ENCODE measurements at places on chromosomes 11 and 22.

GRCh38 chr11:2301631-2302305 lies at the start of the genes C11orf21 and TSPAN32:
TSS of gene C11orf21 (minus strand) at chr11:2301918. CDS start at chr11:2301808, 110 bp downstream.
TSS of gene TSPAN32 (plus strand) at chr11:2302013. CDS start at chr11:2302150, 137 bp downstream.
- DNase-seq = peak; percentile 44

DNA sequence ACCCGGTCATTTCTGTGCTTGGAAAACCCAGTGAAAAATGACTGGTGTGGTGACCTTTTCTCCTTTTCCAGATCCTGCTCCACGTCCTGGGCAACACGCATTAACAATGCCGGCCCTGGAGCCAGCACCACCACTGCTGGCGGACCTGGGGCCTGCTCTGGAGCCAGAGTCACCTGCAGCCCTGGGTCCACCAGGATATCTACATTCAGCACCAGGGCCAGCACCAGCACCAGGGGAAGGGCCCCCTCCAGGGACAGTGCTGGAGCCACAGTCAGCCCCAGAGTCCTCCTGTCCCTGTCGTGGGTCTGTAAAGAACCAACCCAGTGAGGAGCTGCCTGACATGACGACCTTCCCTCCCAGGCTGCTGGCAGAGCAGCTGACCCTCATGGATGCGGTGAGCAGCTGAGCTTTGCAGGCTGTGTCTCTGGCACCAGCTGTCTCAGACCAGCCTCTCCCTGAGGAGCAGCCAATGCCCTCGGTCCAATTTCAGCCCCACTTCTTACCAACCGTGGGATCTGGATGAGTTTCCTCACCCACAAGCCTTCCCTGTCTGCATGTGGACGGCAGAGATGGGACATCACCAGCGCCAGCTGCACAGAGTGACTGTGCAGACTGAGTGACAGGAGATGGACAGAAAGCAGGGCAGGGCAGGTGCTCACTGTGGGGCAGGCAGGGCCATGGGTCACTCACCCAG lies 1.9 kb downstream of the RGL4 start:
- DNase-seq = no peak

DNA sequence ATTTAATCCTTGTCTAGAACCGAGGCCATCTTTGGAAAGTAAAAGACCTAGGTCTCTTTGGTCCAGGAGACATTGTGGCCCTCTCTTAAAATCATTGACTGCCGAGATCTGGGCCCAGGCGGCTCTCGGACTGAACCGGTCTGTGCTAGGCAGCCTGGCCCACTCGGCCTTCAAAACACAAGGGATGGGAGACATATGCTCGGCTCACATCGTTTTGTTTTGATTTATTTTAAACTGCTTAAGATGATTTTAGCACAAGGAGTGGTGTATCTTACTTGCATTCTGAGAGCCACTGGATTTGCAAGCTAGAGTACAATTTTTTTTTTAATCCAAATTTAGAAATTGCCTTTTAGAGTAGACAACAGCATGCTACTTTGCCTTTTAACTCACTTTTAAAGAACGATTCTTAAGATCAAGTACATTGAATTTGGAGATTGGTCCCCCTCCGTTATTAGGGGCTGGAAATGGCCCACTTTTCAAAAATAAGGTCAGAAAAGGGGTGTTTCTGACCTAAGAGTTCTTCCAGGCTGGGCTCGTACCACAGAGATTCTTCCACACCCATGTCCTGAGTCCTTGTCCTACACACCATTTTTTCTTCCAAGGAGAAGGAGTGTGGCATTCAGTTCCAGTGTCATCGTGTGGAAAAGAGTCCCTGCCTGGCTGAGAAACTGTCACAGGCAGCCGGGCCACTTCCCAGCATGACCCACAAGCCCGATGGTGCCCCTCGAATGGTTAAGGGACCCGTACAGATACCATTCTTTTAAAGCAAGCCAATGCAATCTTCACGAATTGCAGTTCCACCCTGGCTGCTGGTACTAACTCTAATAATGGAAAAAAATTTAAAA lies 80.5 kb upstream of the WNT7B start:
- DNase-seq = no peak

GRCh38 chr11:55503449-55503848 lies 50.8 kb upstream of the OR4C15 start:
- no peak for DNase-seq

GRCh38 chr11:56314844-56315243 lies at the start of gene OR8K3:
TSS of gene OR8K3 (plus strand) at chr11:56315144. CDS start at chr11:56318307, 3,163 bp downstream.
- no peak for DNase-seq

Measured in activated gamma-delta T cell treated with anti-CD3 and anti-CD28 coated beads, Interleukin-2, amount 50 U/mL, for 16 hours (primary cell).